ENCODE measurements at places on chromosomes 12 and 14. TPM values are rescaled to one million over a fixed set of nuclear protein-coding genes. Genes with fewer than 3 reads are reported as not detected.

- no peak for DNase-seq
- H3K4me3 ChIP-seq, result no peak overlapping the region
- H3K36me3 ChIP-seq, result no peaks in the 10 kb centered on the region
- H3K27ac ChIP-seq, result no peak overlapping the region
These were observed 159.9 kb upstream of the PARP11 start for GRCh38 chr12:4032924-4033615.

DNA sequence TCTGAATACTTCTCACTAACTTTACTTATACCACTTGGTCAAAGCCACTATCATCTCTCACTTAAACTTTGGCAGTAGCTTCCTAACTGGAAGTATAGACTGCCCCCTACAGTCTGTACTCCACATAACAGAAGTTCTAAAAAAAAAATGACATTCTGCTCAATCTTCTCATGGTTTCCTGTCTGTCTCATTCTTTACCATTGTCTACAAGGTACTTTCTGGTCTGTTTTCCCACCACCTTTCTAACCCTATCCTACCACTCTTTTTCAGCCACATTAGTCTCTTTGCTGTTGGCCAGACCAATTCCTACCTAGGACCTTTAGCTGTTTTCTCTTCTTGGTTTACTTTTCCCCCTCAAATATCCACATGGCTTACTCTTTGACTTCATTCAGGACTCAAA lies 14.7 kb downstream of the CPSF6 start:
- no peak for DNase-seq
- H3K4me1 ChIP-seq, result peaks cover 36% of the 10 kb centered on the region
- H3K4me3 ChIP-seq, result no peak overlapping the region
- no peaks in the 10 kb centered on the region for H3K27me3 ChIP-seq
- peak overlapping the region; percentile 54 for H3K27ac ChIP-seq
- H3K36me3 ChIP-seq, result peaks cover 60% of the 10 kb centered on the region

The TMEM132C gene
- not detected for total RNA-seq

- peaks cover 20% of the 10 kb centered on the region for H3K4me1 ChIP-seq
- no peak for DNase-seq
- H3K27me3 ChIP-seq, result peaks cover 12% of the 10 kb centered on the region
- H3K36me3 ChIP-seq, result no peaks in the 10 kb centered on the region
These were observed 14.1 kb downstream of the RIN3 start for GRCh38 chr14:92527721-92528120.

DNA sequence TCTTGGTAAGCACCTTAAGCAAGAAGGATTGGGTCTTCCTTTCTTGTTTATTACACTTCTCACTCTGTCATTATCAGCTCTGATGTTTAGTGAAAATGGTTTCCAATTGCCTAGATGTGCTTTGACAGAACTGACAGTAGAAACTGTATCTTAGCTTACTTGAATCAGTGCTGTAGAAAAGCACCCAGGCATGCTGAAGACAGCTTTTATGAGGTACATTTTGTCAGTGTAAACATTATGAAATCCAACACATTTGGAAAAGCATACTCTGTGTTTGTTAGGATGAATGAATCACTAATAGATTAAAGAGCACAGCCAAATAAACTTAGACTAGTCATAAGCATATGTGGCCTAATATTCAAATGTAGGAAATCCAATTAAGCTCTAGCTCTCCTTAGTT lies 290.2 kb upstream of the NPAS3 start:
- DNase-seq, result no peak
- H3K36me3 ChIP-seq, result no peaks in the 10 kb centered on the region
- H3K4me1 ChIP-seq, result no peaks in the 10 kb centered on the region
- no peaks in the 10 kb centered on the region for H3K27me3 ChIP-seq
- H3K4me3 ChIP-seq, result no peak overlapping the region

DNA sequence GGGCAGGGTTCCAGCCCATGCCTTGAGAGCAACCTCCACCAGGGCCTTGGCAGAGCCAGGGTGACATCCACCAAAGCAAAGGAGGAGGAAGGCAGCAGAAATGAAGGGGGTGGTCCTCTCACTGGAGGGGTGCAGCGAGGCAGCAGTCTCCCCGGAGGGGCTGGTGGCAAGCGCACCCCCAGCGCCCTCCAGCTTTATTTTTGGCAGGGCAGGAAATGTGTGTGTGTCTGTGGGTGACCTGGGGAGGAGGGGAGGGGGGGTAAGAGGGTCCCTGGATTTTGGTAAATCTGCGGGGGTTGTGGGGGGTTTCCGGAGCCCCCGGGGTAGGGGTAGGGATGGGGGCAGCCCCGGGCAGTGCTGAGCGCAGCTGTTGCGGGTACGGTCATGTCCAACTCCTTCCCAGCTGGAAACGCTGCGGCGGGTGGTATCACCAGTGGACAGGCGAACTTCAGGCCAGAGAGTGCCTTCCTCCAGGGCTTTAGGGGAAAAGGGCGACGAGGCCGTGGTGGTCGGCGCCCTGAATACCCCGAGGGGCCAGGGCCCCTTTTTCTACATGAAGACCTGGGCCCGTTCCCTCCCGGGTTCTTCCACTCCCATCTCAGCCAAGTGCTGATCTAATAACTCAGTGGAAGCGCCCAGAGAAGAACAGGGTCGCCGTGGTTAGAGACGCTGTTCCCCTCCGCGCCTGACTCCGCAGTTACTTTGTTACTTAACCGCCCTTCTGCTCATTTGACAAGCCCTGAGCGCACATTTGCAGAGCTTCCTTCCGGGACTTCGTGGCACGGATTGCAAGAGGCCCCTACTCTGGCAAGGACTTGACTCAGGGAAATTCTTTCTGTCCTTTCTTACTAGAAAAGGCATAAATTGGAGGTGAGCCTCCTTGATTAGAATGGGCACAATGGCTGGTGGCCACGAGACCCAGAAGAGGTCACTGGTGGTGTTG lies 55.2 kb downstream of the FOS start:
- peak overlapping the region; percentile 53 for H3K27ac ChIP-seq
- peak; percentile 28 for DNase-seq
- H3K36me3 ChIP-seq, result no peaks in the 10 kb centered on the region
- H3K4me3 ChIP-seq, result peak overlapping the region; percentile 55
- peaks cover 22% of the 10 kb centered on the region for H3K4me1 ChIP-seq

- no peak overlapping the region for H3K27ac ChIP-seq
- H3K27me3 ChIP-seq, result no peaks in the 10 kb centered on the region
- no peaks in the 10 kb centered on the region for H3K4me1 ChIP-seq
- H3K36me3 ChIP-seq, result no peaks in the 10 kb centered on the region
These were observed 251.2 kb downstream of the ACSS3 start for GRCh38 chr12:81329085-81329484.

DNA sequence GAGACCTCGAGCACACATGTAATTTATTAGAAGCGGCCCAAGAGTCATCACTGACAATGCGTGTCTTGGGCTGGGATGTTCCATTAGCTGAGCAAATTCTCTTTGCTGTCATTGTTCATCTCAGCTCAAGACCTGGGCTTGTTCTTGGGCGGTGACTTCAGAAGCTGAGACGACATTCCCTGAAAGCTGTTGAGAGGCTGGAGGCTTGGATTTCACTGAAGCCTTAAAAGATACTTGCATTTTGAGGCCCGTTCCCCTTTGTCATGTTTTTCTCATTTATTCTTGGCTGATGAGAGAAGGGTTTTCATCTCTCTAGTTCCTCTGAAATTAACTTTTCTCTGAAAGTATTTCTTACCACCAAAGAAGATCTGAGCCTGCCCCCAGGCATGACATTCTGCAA lies 16.6 kb upstream of the SUSD6 start:
- H3K27me3 ChIP-seq, result no peaks in the 10 kb centered on the region
- H3K27ac ChIP-seq, result no peak overlapping the region
- no peaks in the 10 kb centered on the region for H3K4me1 ChIP-seq
- H3K36me3 ChIP-seq, result no peaks in the 10 kb centered on the region
- no peak overlapping the region for H3K4me3 ChIP-seq
- DNase-seq, result no peak

GRCh38 chr12:108890208-108890607 lies 10.3 kb downstream of the DAO start:
- no peak for DNase-seq
- H3K4me3 ChIP-seq, result no peak overlapping the region
- no peaks in the 10 kb centered on the region for H3K4me1 ChIP-seq
- H3K27me3 ChIP-seq, result no peaks in the 10 kb centered on the region
- no peak overlapping the region for H3K27ac ChIP-seq

DNA sequence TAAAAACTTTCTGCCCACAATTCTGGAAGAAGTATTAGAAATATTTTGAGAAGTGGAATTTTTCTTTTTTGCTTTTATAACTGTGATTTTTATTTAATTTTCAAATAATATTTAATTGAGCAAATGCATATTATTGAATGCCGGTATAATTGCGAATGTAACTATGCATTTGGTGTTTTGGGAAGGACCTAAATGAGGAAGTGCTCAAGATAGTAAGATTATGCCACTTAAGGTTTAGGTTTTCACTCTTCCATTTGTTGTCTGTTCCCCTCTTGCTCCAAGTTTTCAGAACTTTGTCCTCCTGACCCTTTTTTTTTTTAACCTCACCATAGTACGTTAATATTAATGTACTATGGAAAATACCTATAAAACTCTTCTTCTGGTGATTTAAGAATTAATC lies 85.8 kb downstream of the KIAA0586 start:
- no peak overlapping the region for H3K4me3 ChIP-seq
- H3K27ac ChIP-seq, result no peak overlapping the region
- no peak for DNase-seq
- peaks cover 27% of the 10 kb centered on the region for H3K36me3 ChIP-seq

The FOS gene
- 24.7 TPM for total RNA-seq

The RFX4 gene
- not detected for total RNA-seq

DNA sequence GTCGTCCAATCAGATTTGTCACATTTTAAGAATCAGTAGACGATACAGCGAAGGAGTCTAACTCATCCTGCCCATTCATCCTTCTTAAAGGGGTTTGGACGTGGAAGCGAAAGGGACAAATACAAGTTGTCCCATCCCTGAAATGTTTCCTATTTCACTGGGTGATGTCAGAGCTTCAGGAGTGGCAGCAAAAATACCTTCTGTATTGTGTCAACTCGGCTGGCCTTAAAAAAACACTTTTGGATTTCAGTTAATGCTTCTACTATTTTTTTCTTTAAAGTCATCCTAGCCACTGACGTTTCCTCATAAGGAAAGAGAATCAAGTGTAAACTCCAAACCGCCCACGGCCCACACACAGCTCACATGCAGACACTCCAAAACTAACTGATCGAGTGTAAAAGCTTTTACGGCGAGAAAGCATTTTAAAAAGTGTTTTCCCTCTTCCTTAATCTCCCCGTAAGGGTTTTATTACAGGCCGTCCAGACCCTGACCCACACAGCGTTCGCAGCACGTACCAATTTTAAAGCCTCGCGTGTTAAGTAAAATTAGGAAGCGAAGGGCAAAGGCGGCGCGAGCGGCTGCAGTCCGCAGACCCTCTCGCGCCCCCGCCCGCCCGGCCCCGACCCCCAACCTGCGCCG lies 593 bp downstream of the CFL2 start:
- H3K27me3 ChIP-seq, result peaks cover 13% of the 10 kb centered on the region
- H3K4me3 ChIP-seq, result peak overlapping the region; percentile 89
- H3K36me3 ChIP-seq, result peaks cover 23% of the 10 kb centered on the region
- H3K27ac ChIP-seq, result peak overlapping the region; percentile 90

DNA sequence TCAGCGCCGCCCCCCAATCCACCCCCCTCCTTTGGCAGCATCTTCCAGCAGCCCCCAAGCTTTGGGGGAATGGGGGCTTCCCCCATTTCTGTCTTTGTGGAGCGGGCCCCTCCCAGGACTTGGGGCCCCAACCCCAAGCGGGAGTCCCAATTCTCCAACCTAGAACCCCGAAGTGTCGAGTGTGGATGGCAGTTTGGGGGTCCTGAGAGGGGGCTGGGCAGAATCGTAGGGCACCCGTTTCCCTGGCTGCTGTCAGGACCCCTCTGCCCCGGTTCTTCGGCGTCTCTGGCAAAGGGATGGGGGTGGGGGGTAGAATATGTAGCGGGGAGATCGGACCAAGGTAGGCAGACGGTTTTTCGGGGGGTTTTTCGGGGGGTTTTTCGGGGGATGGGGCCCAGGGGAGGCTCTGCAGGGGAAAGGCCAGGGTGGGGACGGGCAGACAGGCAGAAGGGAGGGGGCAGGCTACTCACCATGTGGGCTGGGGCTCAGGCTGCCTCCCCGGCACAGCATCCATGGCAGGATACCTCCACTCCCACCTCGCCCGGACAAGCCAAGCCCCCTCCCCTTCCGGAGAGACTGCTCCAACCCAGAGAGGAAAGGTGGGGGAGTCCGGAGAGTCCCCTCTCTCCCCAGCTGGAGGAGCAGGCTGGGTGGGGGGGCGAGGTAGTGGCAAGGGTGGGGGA lies 739 bp downstream of the JPH4 start:
- H3K27ac ChIP-seq, result no peak overlapping the region
- no peak overlapping the region for H3K4me3 ChIP-seq
- peaks cover 4% of the 10 kb centered on the region for H3K36me3 ChIP-seq
- peaks cover 9% of the 10 kb centered on the region for H3K4me1 ChIP-seq
- no peak for DNase-seq

The CPM gene
- total RNA-seq, result 49.7 TPM

DNA sequence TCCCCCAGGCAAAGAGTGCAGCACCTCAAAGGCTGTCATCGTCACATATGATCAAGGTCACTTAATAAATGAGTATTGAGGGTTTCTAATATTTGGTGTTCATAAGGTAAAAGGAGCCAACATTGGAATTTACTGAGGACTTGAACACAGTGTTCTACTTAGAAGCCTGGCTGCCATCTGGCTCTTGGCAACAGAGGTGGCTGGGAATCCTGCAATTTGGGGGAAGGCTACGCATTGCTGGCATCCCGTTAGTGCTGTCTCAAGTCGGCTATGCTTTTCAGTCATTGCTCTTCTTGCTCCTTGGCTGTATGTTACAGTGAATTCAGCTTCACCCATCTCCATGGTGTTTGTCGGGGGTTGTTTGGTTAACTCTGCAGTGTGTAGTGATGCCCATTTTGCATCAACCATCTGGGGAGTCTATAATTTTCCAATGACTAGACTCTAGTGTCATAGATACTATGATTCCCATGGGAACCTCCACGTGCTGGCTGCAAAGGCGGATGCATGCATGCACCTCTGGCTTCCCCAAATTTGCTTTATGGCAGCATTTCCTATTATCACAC lies 12.9 kb upstream of the SLC24A4 start:
- H3K27me3 ChIP-seq, result peaks cover 2% of the 10 kb centered on the region
- DNase-seq, result no peak
- H3K36me3 ChIP-seq, result no peaks in the 10 kb centered on the region
- H3K4me3 ChIP-seq, result no peak overlapping the region
- no peak overlapping the region for H3K27ac ChIP-seq
- H3K4me1 ChIP-seq, result no peaks in the 10 kb centered on the region

GRCh38 chr12:52699960-52700359 lies 3.4 kb downstream of the KRT77 start:
- H3K4me3 ChIP-seq, result no peak overlapping the region
- H3K27ac ChIP-seq, result no peak overlapping the region
- no peaks in the 10 kb centered on the region for H3K4me1 ChIP-seq
- H3K27me3 ChIP-seq, result peaks cover 26% of the 10 kb centered on the region
- DNase-seq, result no peak
- no peaks in the 10 kb centered on the region for H3K36me3 ChIP-seq

DNA sequence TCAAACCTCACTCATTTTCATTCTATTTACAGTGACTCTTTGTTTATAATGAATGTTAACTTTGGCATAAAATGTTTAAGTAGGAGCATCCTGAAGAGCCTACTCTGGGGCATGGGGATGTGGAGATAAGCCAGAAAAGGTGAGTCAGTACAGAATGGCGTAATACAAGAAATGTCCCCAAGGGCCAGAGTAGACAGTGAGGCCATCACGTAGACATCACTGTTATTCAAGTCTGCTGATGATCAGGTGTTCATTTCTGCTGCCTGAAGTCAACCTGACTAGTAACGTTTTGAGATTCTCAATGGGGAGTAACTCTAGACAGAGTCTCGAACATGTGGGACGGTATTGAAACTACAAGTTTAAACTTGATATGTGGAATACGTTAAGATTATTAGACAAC lies 47.6 kb upstream of the PKP2 start:
- no peaks in the 10 kb centered on the region for H3K4me1 ChIP-seq
- H3K4me3 ChIP-seq, result no peak overlapping the region
- H3K36me3 ChIP-seq, result no peaks in the 10 kb centered on the region
- H3K27me3 ChIP-seq, result no peaks in the 10 kb centered on the region
- no peak for DNase-seq
